Stimulated activated CD4-positive, alpha-beta T cell treated with anti-CD3 and anti-CD28 coated beads, Interleukin-1b, Interleukin-23, amount 100 ng/mL, for 48 hours (primary cell): ENCODE measurements at places on chromosomes 16 and 17.

- DNase-seq, result no peak
These were observed 175.4 kb downstream of the SEC14L1 start for GRCh38 chr17:77316191-77316641.

DNA sequence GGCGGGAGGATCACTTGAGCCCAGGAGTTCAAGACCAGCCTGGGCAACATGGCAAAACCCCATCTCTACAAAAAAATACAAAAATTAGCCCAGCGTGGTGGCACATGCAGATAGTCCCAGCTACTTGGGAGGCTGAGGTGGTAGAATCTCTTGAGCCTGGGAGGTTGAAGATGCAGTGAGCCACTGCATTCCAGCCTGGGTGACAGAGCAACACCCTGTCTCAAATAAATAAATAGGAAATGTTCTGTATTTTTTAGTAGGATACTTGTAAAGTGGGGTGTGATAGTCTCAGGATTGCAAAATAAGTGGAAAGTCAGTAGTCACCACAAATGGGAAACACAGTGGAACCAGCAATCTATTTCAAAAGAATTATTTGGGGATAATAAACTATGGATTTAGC, 4.0 kb downstream of the RSPRY1 start:
- DNase-seq, result no peak

- no peak for DNase-seq
These were observed 134.5 kb downstream of the RAB11FIP4 start for GRCh38 chr17:31525801-31526549.

DNA sequence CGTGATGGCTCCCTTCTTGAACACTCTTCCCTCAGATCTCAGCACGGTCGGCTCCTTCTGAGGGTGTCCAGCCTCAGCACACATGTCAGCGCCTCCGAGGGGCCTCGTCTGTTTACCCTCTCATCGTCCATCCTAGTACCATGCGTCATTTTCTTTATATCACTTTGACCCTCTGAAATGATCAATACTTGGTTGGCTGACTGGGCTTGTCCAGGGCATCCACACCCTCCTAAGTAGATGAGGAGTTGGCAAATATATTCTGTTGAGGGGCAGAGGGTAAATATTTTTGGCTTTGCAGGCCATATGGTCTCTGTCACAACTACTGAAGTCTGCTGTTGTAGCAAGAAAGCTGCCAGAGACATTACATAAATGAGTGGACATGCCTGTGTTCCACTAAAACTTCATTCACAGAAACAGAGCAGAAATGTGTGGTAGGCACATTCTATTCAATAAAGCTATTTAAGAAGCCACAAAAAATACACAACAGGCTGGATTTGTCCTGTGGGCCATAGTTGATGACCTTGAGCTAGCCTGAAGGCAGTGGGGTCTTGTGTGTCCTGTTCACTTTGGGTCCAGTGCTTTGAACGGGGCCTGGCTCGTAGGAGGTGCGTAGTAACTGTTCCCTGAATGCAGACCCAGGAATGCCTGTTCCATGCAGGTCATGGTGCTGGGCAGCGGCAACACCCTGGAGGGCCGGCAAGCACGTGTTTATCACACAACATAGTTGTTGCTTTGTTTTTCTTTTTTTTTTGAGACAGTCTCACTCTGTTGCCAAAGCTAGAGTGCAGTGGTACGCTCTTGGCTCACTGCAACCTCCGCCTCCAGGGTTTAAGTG, 185.8 kb downstream of the SNX29 start:
- no peak for DNase-seq

DNA sequence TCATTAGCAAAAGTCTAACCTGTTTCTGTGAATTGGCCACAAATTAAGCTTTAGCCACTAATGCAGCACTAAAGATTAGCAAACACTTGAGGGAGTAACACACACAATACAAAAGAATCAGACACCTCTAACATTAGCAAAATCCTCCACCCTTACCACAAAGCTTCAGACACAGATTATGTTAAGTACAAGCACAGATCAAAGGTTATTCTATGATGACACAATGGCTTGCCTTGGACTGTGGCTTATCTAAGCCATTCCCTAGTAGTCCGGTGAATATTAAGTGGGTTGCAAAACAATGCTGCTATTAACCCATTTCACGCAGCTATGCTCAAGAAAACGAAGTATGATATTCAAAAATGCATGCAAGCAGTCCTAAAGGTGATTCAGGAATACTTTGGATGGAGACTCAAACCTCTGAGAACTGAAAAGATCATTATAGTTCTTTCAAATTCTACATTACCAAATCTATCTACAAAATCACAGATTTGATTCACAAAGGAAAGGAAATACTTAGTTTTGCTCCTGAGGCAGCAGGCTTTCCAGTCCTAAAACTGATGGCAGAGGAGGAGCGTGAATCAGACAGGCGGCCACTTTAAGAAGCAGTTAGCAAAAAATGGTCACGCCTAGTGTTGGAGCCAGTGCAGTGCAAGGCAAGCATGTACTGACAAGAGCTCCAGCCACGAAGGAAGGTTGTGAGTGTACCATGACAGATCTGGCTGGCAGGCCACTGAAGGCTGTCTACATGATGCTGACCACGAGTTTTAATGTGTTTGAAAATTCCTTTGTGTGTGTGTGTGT, 67.2 kb downstream of the PARN start:
- peak; percentile 3 for DNase-seq

DNA sequence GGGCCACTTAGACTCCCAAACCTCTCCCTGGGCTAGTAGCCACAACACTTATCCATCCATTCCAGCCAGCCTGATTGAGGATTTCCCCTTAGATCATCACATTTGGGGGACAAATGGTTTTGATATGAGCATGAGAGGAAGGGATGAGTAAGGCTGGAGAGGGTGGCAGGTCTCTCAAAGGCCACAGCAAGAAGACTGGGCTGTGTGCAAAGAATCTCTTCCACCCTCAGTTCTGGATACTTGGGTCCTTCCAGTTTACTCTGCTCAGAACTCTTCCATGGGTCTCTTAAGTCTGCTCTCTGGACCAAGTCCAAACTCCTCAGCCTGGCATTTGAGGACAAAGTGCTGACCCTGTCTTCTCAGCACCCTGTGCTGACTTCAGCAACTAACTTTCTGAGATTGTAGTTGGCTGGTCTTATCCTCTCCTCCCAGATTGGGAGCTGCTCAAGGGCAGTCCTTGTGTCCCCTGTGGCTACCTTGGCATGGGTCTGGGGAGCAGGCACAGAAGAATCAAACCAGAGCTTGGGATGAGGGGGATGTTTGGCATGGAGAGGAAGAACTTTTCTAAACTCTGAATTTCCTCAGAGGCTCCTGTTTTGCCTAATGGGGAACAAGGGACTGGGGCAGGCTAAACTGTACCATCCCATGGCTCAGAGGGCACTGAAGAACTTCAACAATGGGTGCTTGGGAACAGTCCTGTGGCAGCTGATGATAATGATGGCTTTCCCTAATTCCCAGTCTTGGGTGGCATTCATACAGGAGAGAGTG, 3.1 kb upstream of the NFATC3 start:
- DNase-seq, result peak; percentile 45
